Caki2 (cell line): ENCODE measurements at places on chromosomes 1 and 21. TPM values are rescaled to one million over a fixed set of nuclear protein-coding genes. Genes with fewer than 3 reads are reported as not detected.
A peak's percentile ranks its signal among the peaks of the same experiment; 100 is the strongest.

NBPF12 gene
- 1.4 and 3.0 TPM in 2 replicates for total RNA-seq

IFNLR1 gene
- 0.17 and 4.1 TPM in 2 replicates for total RNA-seq

CA6 gene
- not detected in 2 replicates for total RNA-seq

LRRC38 gene
- not detected in 2 replicates for total RNA-seq

DNA sequence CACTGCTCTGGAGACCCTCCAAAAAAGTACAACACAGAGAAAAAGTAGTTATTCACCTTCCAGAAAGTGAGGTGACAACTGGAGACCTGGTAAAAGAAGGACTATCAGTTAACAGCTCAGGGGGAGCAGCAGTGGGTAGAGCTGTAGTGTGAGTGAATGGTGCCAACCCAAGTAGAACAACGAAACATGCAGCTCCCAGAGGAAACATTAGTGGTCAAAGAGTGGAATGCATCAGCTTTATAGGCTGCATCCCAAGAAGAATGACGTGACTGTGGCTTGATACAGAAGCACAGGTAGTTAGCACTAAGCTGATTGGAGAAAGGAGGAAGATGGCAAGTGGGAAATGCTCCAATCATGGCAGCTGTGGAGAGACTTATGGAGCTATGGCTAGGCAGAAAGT, 275.7 kb upstream of the CAMK1G start:
- no peak for DNase-seq

- peak; percentile 45 for DNase-seq
These were observed 14.5 kb upstream of the C1orf141 start for GRCh38 chr1:67149179-67149770.

DNA sequence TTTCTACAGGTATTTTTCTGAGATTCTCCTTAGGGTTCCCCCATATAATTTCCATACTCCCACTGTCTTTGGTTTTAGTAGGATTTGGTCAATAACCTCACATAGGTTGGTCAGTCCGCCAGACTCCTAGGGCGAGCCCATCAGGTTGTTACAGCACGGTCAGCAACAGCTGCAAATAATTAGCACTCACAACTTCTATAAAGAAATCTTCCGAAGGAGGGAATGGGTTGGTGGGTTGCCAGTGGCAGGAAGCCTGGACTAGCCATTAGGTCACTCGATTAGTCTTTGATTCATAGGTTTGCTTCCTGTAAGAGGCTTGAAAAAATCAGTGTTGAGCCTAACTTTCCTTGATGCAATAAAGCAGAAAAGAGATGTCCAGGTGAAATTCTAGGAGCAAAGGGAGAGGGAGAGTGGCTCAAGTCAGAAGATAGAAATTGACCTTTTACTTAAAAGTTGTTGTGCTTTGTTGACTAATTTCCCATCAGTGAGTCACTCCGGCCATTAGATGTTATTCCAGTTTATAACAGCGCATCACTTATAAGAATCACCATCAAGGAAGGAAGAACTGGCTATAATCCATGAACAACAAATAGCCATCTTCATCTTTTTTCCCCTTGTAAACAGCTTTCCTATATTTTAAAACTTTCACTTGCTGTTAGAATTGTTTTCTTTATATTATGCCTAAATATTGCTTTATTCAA, 88.3 kb downstream of the TPR start:
- DNase-seq, result no peak

GRCh38 chr1:203860396-203861025, 888 bp upstream of the SNRPE start:
- DNase-seq, result peak; percentile 84

- DNase-seq, result no peak
These were observed 87.9 kb downstream of the CDC14A start for GRCh38 chr1:100440075-100440809.

DNA sequence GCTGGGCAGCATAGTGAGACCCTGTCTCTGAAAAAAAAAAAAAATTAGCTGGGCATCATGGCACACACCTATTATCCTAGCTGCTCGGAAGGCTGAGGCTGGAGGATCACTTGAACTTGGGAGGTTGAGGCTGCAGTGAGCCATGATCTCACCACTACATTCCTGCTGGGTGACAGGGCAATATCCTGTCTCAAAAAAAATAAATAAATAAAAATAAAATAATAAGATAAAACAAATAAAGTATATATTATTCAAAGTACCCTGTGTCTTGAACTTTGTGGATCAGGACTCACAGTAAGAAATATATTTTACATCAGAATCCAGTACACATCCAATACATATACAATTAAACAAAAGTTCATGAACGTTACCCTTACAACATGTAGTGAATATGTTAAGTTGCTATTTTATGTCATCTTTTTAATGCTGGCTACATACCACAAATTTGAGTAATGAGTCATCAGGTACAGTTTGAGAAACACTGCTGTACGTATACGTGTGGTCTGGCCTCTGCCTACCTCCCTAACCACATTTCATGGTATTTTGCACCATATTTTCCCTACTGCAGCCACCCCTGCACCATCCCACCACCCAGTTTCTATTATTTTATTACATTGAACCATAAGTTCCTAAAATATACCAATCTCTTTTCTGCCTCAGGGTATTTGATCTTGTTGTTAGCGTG, 4.4 kb downstream of the NME7 start:
- DNase-seq, result peak; percentile 37

- no peak for DNase-seq
These were observed 118.9 kb downstream of the KCNJ6 start for GRCh38 chr21:37797403-37797802.

GRCh38 chr1:93705892-93706500, 24.4 kb upstream of the BCAR3 start:
- no peak for DNase-seq

DNA sequence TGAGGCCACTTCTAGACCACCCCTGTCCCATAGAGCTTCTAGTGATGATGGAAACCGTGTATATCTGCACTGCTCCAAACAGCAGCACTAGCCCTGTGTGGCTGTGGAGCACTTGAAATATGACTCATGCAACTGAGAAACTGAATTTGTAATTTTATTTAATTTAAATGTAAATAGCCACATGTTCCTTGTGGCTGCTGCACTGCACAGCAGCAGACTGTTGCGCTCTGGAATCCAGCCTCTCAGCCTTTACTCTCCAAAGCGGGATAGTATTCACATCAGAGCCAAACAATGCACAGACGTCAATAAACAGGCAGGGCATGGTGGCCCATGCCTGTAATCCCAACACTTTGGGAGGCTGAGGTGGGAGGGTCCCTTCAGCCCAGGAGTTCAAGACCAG, 12.0 kb downstream of the CAPN2 start:
- DNase-seq, result no peak
